ENCODE measurements at places on chromosomes 5 and 9.

- no peak for DNase-seq
Measured at GRCh38 chr5:175589714-175590113, 68.2 kb upstream of the HRH2 start.

GRCh38 chr5:103203226-103203625 lies 55.3 kb upstream of the MACIR start:
- DNase-seq = no peak

- DNase-seq = no peak
Measured at GRCh38 chr9:16075696-16076095, 522.9 kb downstream of the CCDC171 start.

DNA sequence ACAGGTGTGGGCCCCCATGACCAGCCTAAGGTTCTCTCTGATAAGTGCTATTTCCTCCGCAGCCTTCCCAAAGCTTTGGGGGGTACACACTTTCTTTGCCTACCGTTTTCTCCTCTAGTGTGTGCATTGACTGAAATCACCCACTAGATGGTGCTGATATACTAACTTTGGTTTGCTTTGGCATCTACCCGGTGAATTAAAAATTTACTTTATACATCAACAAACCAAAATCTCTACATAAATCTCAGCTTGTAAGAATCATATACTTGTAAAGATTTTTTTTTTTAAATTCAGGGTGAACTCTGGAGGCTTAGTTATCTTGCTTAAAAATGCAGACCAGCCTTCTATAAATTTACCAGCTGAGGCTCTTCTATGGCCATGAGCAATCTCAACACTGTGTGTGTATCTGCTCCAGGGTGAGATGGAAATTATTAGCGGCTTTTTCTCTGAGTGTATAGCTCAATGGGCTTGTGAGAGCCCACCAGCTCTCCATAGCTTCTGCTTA lies 475.7 kb upstream of the TNC start:
- no peak for DNase-seq

- DNase-seq = no peak
Measured at GRCh38 chr5:56802205-56802604, 13.1 kb upstream of the MAP3K1 start.
